ENCODE measurements at places on chromosomes 11 and 22. TPM values are rescaled to one million over a fixed set of nuclear protein-coding genes. Genes with fewer than 3 reads are reported as not detected.
A peak's percentile ranks its signal among the peaks of the same experiment; 100 is the strongest.

DNA sequence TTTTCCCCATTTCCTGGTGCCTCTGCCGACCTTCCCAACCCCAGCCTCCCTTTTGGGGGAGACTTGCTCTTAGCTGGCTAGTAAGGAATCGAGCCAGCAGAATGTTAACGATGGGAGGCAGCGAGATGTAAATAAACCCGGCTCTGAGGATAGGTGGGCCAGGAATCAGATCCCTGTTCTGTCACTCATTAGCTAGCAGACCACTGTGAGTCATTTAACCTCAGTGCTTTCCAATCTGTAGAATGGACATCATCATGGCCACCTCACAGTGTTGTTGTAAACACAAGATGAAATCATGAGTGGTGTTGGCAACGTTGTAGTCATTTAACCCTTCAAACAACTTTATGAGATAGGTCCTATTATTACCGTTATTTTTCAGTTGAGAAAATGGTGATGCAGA, 208.6 kb downstream of the KIRREL3 start:
- no peaks in the 10 kb centered on the region for H3K36me3 ChIP-seq
- H3K4me1 ChIP-seq, result no peaks in the 10 kb centered on the region

- DNase-seq, result peak; percentile 57
- peak overlapping the region; percentile 6 for H3K27ac ChIP-seq
- H3K4me1 ChIP-seq, result no peaks in the 10 kb centered on the region
Observed at GRCh38 chr11:128299132-128299726, 288.1 kb downstream of the ETS1 start.

DNA sequence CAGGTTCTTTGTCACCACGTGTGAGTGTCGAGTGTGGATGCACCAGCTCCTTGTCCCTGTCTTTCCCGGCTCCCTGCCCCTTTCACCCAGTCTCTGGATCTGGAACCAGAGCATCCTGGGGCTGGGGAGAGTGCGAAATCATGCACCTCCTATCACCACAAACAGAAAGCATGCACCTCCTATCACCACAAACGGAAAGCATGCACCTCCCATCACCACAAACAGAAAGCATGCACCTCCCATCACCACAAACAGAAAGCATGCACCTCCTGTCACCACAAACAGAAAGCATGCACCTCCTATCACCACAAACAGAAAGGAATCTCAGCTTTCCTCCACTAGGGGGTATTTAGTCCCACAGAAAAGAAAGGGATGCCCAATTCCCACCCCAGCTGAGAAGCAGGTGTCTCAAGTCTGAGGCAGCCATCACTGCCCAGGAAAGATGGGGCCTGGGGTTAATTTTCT, 5.9 kb upstream of the GLB1L3 start:
- peaks cover 47% of the 10 kb centered on the region for H3K27me3 ChIP-seq
- DNase-seq, result no peak
- no peaks in the 10 kb centered on the region for H3K4me1 ChIP-seq
- H3K4me3 ChIP-seq, result no peak overlapping the region
- no peaks in the 10 kb centered on the region for H3K36me3 ChIP-seq
- H3K27ac ChIP-seq, result no peak overlapping the region

GRCh38 chr11:35029979-35030682, 108.8 kb upstream of the CD44 start:
- DNase-seq, result no peak
- H3K4me3 ChIP-seq, result no peak overlapping the region
- no peaks in the 10 kb centered on the region for H3K4me1 ChIP-seq
- H3K36me3 ChIP-seq, result no peaks in the 10 kb centered on the region
- H3K27ac ChIP-seq, result no peak overlapping the region

DNA sequence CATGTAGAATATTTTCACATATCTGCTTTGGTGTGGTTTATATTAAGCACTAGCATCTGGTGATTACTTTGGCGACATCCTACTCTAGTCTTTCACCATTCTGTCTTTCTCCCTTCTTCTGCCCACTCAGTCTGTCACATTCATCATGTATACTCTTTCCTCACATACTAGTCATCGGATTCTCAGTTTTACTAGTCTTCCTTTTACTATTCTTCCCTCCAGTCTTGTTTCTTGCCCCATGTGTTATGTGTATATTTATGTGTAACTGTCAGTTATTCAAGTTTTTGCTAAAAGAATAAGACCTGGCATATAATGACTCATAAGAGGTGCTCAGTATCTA, 4.6 kb upstream of the DIXDC1 start:
- no peak overlapping the region for H3K4me3 ChIP-seq
- H3K4me1 ChIP-seq, result peaks cover 24% of the 10 kb centered on the region
- H3K36me3 ChIP-seq, result no peaks in the 10 kb centered on the region

- H3K27ac ChIP-seq, result peak overlapping the region; percentile 88
- H3K27me3 ChIP-seq, result no peaks in the 10 kb centered on the region
- H3K4me3 ChIP-seq, result peak overlapping the region; percentile 54
- H3K4me1 ChIP-seq, result peaks cover 6% of the 10 kb centered on the region
Observed at GRCh38 chr11:40293655-40294348, 1165.7 kb downstream of the LRRC4C start.

DNA sequence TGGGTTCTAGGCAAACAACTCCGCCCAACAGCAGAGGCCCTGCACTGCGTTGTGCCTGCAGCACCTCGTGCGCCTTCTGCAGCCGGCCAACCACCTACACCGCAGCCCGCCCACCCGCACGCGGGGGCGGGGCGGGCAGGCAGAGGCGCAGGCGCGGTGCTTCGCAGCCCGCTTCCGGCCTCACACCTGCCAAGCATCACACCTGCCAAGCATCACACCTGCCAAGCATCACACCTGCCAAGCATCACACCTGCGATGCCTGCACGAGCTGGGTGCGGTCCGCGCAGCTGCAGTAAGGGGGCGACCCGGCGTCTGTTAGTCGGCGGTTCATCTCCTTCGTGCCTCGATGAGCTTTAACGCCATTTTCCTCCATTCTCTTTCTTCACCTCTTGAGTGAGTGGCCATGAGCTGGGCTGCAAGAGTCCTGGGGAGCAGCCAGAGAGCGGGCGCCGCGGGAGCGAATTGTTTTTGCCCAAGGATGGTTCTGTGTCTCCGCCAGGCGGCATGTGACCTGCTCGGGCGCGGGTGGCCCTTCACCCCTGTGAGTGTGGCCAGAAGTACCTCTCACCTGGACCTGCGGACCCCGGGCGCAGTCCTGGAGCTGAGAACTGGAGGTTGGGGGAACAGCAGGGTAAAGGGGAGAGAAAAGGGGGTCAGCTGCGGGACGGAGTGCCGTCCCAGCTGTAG, at the start of gene LDHAL6A:
Gene LDHAL6A (plus strand): TSS at position 171 of the 687 bp plus-strand sequence. CDS start 825 bp downstream, outside the sequence.
- H3K27me3 ChIP-seq, result no peaks in the 10 kb centered on the region
- H3K36me3 ChIP-seq, result no peaks in the 10 kb centered on the region
- no peaks in the 10 kb centered on the region for H3K4me1 ChIP-seq

Gene THY1
- total RNA-seq, result not detected

Gene CADM1
- 26.0 TPM for total RNA-seq

Gene OR52N4
- not detected for total RNA-seq

Gene MUC5AC
- not detected for total RNA-seq

Data from tibial nerve (tissue), 4 donors.